ENCODE measurements at places on chromosomes 4 and X.

DNA sequence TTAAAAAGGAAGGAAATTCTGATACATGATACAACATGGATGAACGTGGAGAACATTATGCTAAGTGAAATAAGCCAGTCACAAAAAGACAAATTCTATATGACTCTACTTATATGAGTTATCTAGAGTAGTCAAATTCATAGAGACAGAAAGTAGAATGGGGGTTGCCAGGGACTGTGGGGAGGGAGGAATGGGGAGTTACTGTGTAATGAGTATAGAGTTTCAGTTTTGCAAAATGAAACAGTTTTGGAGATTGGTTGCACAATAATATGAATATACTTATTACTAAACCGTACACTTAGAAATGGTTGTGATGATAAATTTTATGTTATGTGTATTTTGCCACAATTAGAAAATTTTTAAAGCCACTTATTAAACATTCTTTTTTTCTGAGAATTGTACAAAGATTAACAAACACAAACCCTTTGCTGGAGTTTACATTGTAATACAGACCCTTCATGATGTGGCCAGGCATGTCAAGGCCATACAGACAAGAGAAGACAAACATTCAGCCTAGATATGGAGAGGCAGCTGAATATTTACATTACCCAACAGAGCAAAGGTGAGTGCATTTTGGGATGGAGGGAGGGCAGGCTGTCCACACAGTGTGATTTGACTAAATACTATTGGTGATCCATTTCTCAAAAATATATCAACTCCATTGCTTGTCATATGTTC, 21.2 kb upstream of the GPC3 start:
- H3K36me3 ChIP-seq, result no peaks in the 10 kb centered on the region
- no peak for DNase-seq
- no peak overlapping the region for H3K27ac ChIP-seq
- no peaks in the 10 kb centered on the region for H3K4me1 ChIP-seq
- no peak overlapping the region for H3K4me3 ChIP-seq

GRCh38 chrX:23493941-23494374, 159.3 kb downstream of the PTCHD1 start:
- no peaks in the 10 kb centered on the region for H3K27me3 ChIP-seq
- no peaks in the 10 kb centered on the region for H3K36me3 ChIP-seq
- no peaks in the 10 kb centered on the region for H3K4me1 ChIP-seq
- DNase-seq, result no peak
- no peak overlapping the region for H3K27ac ChIP-seq

- no peaks in the 10 kb centered on the region for H3K27me3 ChIP-seq
- H3K36me3 ChIP-seq, result no peaks in the 10 kb centered on the region
- H3K4me3 ChIP-seq, result no peak overlapping the region
- H3K4me1 ChIP-seq, result no peaks in the 10 kb centered on the region
Observed at GRCh38 chr4:20305976-20306375, 54.3 kb downstream of the SLIT2 start.

DNA sequence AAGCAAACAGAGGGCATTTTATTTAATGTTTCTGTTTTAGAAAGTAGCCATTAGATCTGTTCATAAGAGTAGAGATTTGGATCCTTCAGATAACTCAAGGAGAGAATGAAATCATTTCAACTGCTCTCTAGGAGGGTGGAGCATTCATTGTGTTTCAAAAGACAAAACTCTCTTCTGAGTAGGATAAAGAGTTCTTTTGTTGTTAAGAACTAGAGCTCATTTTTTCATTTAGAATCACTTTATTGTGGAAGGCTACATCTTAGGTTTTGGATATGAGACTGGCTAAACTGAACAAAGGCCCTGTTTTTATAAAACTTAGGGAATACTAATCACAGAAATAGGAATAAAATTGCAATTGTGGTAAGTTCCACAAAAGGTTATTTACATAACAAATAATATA, 193.9 kb upstream of the PCDH10 start:
- H3K4me1 ChIP-seq, result no peaks in the 10 kb centered on the region
- no peak for DNase-seq
- H3K27ac ChIP-seq, result no peak overlapping the region
- H3K27me3 ChIP-seq, result no peaks in the 10 kb centered on the region
- no peaks in the 10 kb centered on the region for H3K36me3 ChIP-seq
- H3K4me3 ChIP-seq, result no peak overlapping the region

DNA sequence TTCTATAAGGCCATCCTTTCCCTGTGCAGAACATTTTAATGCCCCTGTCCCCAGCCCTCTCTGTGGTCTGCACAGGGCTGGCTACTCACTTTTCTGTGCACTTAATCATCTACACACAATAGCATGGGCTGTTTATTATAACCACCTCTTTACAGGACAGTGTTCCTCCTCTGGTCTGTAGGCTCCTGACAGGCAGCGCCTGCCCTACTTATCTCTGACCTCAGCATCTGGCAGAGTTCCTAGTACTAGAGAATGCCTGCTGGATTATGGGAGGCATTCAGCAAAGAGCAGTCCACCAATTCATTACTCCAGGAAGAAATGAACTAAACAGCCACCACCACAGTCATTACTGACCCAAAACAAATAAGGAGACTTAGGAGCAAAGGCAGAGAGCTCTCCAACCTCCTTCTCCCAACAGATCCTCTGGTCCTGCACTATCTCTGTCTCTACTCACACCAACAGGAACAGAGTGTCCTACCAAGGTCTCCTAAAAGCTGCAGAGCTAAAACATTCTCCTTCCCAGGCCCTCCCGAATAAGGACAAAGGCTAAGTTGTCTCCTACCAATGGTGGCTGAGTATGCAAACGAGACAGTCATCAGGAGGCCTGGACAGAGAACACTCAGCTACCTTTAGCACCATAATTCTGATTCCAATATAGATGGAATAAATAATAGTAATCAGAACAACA, 279.2 kb downstream of the QDPR start:
- no peaks in the 10 kb centered on the region for H3K4me1 ChIP-seq
- no peak overlapping the region for H3K4me3 ChIP-seq
- DNase-seq, result no peak
- H3K27ac ChIP-seq, result no peak overlapping the region
- H3K36me3 ChIP-seq, result no peaks in the 10 kb centered on the region

DNA sequence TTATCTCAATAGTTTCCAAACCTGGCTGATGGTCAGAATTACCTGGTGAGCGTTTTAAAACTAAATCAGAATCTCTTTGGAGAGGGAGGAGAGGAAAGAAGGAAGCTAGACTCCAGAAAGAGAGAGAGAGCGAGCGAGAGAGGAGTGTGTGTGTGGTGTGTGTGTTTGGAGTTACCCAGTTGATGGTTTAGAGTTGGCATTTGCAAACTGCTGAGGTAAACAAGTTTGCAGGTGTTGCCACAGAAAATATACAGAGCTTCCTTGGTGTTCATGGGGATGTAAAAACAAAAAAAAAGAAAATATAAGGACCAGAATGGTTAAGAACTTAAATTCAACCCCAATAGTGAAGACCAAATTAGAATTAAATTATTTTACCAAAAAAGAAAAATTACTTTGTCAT, 26.4 kb upstream of the LAP3 start:
- no peaks in the 10 kb centered on the region for H3K4me1 ChIP-seq
- DNase-seq, result no peak
- H3K36me3 ChIP-seq, result no peaks in the 10 kb centered on the region
- H3K4me3 ChIP-seq, result no peak overlapping the region
- no peak overlapping the region for H3K27ac ChIP-seq
